ENCODE measurements at places on chromosomes 7 and 10.

DNA sequence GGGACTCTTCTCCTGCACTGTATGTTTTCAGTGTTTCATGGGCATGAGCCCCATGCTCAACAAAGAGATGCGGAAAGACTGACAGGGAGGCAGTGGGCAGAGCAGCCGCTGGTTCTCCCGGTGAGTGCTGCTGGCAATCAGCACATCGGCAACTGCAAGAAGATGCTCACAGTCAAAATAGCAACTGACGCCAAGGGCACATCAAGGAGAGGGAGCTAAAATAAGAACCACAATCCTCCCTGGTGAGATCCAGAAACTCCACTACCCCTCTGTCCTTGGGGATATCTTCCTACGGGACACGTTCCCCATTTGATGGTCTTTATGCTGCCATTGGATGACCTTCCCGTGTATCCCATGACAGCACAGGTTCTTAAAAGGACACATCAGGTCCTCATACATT is 28.9 kb upstream of the SVIL start:
- DNase-seq = no peak

DNA sequence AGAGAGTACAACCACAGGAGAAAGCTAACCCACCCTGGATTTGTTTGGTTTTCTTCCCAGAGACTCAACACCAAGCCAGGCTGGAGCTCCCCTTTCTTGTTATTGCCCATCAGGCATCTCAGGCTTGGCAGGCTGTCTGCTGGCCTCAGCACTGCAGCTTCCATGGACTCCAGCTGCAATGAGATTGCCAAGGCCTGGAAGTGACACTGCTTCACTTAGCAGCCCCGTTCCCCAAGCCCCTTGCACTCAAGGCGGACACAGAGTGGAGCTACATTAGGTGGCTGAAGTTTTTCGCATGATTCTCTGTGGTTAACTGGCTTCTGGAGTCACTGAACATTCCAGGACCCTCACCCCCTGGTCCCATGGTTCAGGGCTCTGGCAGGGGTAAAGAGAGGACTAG is 163.1 kb upstream of the GDF10 start:
- no peak for DNase-seq

DNA sequence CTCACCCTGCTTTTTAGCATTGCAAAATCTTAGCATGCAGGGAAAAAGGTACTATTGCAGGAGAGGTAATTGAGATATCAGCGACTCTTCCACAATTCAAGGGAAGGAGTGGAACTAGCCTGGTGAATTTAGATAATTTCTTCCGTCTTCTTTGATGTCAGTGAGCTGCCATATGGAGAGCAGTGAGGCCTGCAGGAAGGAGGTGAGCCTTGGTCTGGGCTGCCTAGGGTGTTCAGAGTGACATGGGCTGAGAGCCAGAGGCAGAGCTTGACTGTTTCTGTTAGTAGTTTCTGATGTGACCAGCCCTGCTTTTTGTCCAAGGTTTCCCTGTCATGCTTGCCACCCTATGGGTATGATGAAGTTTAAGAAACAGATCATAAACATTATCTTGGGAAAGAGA is 28.6 kb downstream of the KAT6B start:
- no peak for DNase-seq

DNA sequence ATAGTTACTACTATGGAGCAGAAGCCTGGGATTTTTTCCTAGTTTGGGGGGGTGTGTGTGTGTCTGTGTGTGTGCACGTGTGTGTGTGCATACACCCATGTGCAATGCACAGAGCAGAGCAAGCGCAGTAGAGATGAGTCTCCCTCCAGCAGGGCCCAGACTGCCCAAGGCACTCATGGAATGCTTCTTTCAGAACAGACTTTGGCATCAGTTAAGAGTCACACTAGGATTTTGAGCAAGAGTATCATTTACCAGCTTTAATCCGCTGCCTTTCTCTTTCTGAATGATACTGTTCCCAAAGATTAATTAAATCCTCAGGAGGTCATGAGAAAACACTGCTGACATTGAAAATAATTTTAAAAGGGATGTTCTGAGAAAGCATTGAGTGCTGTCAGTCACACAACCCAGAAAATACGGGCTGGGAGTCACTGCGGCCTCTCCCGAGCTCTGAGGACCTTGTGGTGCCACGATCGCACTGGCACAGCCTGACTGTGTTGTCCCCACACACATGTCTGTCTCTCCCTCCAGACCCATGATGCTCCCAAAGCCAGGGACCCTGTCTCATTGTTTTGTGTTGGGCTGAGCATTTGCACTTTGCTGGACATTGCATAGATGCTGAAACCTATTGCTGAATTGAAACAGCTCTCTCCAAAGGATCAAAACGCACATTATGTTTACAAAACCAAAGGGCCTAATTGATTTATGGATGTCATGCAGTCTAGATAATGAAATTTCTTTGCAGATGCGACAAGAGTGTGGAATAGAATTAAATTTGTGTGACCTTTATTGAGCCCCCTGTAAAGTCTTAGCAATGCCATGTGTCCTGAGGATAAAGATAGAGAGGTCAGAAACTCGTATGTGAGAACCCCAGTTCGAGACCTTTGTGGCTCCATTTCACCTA is 54.7 kb upstream of the FIGNL1 start:
- DNase-seq = no peak

DNA sequence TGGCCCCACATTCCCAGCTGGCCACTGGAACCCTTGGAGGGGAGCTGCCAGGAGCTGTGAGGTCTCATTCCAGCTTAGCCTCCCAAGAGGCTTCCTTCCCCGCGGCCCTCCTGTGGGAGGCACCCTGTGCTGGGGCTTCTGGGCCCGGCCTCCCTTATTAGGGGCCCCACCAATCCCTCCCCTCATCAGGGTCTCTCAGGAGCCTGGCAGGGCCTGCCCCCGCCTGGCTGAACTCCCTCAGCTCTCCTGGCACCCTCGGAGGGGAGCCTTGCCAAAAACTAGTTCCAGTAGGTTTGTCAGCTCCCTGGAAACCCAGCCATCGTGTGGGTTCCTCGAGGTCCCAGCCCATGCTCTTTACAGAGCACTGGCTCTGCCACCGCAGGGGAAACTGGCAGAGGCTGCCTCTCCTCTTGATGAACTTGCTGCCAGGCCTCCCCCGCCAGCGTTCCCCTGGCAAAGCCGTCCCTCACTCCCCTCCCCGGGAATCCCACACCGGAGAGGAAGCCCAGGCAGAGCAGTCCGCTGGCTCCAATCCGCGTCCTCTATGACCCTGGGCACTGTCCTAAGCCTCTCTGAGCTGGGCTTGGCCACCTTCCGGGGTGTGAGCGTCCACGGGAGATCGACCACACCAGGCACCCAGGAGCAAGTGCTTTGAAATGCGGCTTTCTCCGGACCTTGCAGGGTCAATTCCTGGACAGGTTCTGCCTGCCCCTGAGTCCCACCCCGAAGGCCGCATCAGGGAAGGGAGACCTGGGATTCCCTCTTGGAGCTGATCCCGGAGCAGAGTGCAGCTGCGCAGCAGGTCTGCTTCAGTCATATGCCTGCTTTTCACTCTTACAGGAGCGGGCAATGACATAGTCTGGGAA is 139.8 kb downstream of the ARHGAP22 start:
- no peak for DNase-seq

GRCh38 chr10:97138174-97138573 is 47.6 kb downstream of the SLIT1 start:
- DNase-seq = no peak

DNA sequence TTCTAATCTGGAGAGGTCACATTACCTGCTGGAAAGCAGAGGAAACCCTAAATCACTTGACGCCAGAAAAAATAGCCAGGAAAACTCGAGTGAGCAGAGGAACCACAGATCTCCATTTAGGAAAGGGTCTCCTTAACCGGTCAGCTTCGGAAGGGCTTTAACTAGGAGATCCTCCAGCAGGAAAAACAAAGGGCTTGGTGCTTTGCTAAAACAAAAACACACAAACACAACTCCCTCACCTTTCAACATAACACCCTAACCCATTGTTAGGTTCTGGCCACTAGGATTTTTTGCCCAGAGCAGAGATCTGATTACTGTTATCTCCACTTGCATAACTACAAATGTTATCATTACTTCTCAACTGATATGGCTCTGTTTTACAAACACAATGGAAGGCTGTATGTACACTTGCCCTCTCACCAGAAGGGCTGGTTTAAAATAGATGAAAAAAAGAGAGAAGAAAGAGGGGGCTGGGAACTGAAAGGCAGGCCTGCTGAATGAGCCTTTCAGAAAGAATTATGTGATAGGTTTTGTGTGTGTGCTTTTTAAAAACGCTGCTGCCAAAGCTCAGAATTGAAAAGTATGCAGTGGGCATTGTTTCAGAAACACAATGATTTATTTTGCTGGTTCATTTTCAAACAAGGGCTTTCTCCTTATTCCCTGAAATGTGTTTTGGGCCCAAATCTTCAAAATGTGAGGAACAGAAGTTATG is 161.5 kb downstream of the FGFR2 start:
- no peak for DNase-seq

- DNase-seq = no peak
Measured at GRCh38 chr10:82288461-82288881, 413.5 kb downstream of the NRG3 start.

DNA sequence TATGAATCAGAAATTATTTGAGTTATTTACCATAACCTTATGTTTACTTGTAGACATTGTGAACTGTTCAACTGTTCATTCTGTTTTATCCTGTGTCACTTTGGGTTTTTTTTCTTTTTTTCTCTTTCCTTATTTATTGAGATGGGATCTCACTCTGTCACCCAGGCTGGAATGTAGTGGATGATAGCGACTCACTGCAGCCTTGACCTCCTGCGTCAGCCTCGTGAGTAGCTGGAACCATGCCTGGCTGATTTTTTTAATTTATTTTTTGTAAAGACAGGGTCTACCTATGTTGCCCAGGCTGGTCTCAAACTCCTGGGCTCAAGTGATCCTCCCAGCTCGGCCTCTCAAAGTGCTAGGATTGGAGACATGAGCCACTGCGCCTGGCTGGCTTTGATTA is 97.1 kb downstream of the CSTF2T start:
- DNase-seq = no peak

GRCh38 chr10:7657552-7657951 is 9.2 kb downstream of the ITIH5 start:
- DNase-seq = no peak

GRCh38 chr10:3948843-3949242 is 163.8 kb upstream of the KLF6 start:
- DNase-seq = peak; percentile 93

- DNase-seq = no peak
Measured at GRCh38 chr7:150951521-150951920, 26.6 kb downstream of the KCNH2 start.

DNA sequence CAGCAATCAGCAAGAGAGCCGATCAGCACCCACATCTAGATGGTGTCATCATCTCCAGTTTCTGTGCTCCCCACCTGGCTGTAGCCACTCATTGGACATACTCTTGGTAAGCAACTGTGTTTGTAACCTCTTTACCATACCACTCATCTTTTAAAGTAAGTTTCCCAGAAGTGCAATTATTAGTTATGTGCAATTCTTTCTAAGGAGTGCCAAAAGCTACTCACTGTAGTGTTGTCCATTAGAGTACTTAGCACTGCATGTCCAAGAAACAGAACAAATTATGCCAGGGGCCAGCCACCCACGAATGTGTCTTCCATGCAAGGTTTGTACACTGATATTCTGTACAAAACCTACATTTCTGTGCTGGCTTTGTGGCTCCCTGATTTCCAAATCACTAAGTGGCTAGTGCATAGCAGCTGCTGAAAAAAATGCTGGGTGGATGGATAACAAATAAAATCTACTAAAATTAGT is 131.9 kb downstream of the SRPK2 start:
- no peak for DNase-seq

DNA sequence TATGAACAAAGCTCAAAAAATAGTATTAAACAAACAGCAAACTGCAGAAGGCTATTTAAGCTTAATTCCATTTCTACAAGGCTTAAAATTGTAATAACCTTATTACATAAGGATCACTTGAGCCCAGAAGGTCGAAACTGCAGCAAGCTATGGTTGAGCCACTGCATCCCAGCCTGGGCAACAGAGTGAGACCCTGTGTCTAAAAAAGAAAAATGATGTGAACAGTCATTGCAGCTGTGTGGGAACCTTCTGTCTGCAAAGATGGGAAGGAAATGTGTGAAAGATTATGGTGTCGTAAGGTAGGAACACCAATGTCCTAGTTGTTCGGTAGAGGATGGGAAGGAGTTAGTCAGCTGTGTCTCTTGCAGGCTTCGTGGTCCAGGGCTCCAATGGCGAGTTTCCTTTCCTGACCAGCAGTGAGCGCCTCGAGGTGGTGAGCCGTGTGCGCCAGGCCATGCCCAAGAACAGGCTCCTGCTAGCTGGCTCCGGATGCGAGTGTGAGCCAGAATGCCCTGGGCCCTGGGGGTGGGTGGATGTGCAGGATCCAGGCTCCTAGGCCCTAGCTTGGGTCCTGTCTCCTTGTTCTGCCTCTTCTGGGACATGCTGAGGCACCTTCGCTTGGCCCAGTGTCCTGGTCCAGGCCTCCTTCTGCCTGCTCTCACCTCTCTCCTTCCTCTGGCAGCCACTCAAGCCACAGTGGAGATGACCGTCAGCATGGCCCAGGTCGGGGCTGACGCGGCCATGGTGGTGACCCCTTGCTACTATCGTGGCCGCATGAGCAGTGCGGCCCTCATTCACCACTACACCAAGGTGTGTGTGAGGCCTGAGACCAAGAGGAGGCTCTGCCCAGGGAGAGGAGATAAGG is 9.1 kb downstream of the C10orf62 start:
- no peak for DNase-seq

DNA sequence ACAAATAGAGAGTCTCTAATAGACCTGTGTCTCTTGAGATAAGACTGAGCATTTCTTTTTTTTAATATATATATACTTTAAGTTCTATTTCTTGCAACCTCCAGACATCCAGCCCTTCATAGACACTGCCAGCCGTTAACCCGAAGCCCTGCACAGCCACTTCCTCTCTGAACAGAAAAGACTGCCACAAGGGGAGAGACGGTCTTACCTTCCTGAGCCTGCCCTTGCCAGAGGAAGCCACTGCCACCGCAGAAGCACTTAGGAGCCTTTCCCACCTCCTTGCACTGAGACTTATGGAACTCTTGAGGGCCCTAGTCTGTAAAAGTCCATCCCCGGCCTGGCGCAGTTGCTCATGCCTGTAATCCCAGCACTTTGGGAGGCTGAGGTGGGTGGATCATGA is 31.8 kb upstream of the PRSS1 start:
- DNase-seq = peak; percentile 37

GRCh38 chr10:101878869-101879268 is 35.3 kb upstream of the KCNIP2 start:
- DNase-seq = no peak

Measured in CD4-positive, alpha-beta T cell treated with Interleukin-15 for 4 hours (primary cell).